NCI-H1417 treated with DMSO at 0.1 percent for 48 hours (cell line): ENCODE measurements at places on chromosomes 2 and 18.

DNA sequence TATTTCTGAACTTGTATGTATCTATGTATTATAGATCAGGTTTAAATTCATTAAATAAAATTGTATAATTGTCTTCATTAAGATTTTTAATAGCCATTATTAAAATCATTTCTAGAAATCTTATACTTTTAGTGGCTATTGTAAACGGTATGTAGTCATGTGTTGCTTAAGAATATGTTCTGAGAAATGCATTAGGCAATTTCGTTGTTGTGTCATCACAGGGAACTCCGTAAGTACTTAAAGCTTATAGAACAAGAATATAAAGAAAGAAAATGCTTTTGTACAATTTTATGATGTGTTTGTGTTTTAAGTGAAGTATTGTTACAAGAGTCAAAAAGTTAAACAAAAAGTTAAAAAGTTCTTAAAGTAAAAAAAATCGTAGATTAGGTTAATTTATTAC lies 765.8 kb downstream of the METTL4 start:
- no peak for DNase-seq

GRCh38 chr2:168427451-168427850 lies 28.6 kb upstream of the CERS6 start:
- DNase-seq, result no peak

DNA sequence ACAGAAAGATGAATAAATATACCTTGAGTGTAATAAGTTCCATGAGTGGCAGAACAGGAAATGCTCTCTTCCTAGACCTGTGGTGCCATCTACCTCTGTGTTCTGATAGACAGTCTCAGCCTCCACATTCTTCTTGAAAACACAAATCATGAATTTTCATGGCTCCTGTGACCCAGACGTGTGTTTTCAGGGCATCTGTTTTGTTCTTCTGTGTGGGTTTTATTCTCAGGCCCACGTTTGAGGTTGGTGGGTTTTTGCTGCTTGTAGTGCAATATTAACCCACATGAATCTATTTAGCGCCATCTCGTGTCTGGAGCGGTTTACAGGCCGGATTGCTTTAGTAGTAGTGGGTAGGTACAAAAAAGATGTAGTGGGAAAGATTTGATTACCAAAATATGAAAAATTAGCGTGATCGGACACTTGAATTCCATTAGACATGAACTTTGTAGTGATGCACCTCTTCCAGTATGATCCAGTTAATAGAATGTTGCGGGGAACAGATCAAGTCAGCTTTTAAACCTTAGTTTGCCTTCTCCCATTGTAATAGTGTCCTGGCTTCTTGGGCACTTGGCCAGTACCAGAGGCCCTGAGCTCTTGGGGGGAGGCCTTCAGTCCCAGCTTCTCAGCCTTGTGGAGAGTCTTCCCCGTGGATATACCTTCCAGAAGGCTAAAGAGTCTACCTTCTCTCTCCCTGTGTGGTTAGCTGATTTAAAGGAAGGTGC lies 256.5 kb downstream of the TPGS2 start:
- peak; percentile 13 for DNase-seq

DNA sequence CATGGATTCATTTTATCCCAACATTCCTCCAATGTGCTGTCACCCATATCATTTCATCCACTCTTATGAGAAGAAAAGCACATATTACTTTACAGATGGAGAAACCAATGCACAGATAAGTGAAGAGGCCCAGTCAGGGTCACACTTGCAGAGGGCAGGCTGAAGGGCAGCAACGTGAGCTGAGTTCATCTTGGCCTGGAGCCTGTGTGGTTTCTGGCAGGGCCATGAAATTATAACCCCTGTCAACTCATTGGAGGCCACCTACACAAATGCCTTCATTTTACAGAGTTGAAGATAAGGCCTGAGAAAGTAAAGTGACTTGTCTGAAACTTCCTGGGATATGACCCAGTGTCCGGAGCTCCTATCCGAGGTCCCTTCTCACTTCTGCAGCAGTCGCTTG lies 88.4 kb upstream of the NRP2 start:
- no peak for DNase-seq

GRCh38 chr2:134745023-134745422 lies 26.2 kb upstream of the TMEM163 start:
- no peak for DNase-seq

GRCh38 chr2:166404831-166405568 lies 29.3 kb upstream of the SCN9A start:
- DNase-seq, result no peak

GRCh38 chr2:121455446-121455845 lies 75.2 kb upstream of the RNU4ATAC start:
- DNase-seq, result no peak

GRCh38 chr2:192186806-192187205 lies 7.9 kb downstream of the TMEFF2 start:
- DNase-seq, result no peak

GRCh38 chr2:50724837-50725236 lies 307.1 kb downstream of the NRXN1 start:
- no peak for DNase-seq

- DNase-seq, result no peak
Measured at GRCh38 chr2:215271446-215271845, 40.4 kb upstream of the ATIC start.

- peak; percentile 86 for DNase-seq
Measured at GRCh38 chr2:41622301-41622700, 425.5 kb upstream of the PKDCC start.

DNA sequence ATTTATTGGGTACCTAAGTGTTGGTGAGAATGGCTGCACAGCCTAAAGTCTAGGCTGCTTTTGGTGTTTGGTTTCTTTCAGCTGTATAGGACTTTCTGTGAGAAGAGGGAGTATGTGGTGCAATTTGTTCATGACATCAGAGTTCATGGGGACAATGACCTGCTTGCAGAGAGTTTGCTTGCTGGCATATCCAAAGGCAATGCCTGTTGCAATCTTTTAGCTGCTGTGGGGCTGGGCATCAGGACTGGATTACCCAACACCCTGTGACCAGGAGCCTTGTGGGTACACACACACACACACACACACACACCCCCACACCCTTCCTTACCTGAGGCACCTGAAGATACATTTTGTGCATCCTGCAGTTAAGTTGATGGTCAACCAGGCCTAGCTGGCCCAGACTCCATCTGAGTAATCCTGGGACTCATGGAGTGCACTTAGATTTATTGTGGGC lies 68.4 kb downstream of the LIPG start:
- no peak for DNase-seq

DNA sequence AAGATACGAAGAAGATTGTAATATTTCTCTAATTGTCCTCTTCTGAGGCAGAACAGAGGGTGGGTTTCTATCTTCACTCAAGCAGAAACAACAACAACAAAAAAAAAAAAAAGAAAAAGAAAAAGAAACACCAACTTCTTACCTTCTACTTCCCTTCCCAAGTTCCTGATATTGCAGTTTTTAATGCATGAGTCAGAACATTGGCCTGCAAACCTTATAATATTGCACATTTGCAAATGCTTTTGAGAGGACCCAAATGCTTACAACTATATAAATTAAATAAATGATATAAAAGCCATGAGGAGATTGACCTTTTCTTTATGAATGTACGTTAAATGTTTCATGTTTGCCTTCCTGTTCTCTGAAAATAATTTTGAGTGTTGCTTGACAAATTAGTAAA lies 37.3 kb downstream of the PAX3 start:
- no peak for DNase-seq

DNA sequence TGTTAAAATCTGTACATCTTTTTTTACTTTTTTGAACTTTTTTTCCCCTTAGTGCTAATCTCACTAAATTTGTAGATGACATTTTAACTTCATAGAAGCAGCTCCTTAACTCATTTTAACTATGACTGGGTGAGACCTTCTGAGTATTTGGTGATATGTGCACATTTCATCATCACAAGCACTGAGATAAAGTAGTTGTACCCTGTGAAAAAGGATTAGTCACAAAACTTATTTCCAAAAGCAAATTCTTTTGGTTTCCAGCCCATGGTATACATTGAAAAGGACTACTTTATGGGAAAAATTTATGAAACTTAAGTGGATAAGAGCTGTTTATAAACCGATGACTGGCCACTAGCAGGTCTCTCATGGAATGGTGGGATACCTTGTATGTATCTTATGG lies 581.5 kb downstream of the PLCL1 start:
- DNase-seq, result no peak

DNA sequence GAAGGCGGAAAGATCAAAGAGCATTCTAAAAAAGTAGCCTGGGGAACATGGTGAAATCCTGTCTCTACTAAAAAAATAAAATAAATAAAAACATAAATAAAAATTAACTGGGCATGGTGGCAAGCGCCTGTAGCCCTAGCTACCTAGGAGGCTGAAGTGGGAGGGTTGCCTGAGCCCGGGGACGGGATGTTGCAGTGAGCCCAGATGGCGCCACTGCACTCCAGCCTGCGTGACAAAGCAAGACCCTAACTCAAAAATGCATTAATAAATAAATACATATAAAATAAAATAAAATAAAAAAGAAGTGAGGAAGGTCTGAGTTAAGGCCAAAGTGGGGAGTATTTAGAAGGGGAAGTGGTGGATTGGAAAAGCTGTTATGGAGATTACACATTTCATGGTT lies 1.3 kb upstream of the PSMD14 start:
- no peak for DNase-seq

- no peak for DNase-seq
Measured at GRCh38 chr18:31850844-31851243, 90.2 kb upstream of the SLC25A52 start.

DNA sequence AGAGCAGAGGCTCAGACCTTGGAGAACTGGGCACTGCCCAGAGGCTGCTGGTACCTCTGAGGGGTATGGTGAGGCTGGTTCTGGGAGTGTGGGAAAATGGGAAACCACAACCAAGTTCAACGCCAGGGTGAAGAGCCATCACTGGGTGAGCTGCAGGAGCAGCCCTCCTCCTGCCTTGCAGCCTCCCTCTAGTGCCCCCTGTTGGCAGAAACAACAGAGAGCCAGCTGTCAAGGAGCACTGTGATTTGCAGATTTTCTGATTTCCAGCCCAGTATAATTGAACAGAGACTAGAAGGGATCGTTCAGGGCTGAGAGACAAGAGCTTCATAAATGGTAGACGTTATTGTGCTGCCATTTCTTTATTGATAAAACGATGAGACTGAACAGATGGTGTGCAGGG lies 50.5 kb downstream of the MAPK4 start:
- no peak for DNase-seq

DNA sequence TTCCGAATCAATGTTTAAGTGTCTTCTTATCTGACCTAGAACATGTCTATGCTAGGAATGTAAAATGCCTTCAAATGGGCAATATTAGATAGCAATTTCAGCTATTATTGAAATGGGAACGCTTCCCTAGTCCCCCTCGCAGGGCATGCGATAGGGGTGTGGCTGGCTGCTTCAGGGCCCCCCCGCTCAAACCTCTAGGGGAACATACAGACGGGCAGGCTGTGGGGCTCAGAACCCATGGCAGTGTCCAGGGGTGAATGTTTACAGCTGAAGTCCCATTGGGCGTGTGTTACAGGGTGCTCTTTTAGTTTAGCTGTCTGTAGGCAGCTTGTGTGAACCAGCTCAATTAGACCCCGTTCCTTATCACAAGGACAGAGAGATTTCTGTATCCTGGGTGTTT lies 315.9 kb downstream of the DSEL start:
- DNase-seq, result no peak

GRCh38 chr2:60365556-60365955 lies 187.9 kb downstream of the BCL11A start:
- no peak for DNase-seq

- no peak for DNase-seq
Measured at GRCh38 chr2:173030561-173031490, 44.8 kb upstream of the MAP3K20 start.

DNA sequence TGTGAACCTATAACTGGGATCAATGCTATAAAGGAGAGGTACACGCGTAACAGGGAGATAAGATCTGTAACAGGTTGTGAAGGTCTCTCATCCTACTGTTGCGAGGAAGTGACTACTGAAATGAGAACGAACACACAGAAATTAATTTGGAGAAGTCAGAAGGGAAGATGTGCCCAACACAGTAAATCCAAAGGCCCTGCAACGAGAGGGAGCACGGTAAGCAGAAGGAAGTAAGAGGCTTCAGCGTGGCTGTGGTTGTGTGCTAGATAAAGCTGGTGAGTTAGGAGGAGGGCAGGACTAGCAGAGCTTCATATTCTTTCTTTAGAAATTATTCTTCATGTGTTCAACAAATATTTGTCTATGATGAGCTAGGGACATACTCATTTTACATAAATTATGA lies 2.5 kb upstream of the ATG16L1 start:
- no peak for DNase-seq

- no peak for DNase-seq
Measured at GRCh38 chr2:69961496-69961895, at the start of gene ASPRV1. ASPRV1 (minus strand) TSS chr2:69961631; CDS start chr2:69961436, 195 bp downstream.

GRCh38 chr2:68832233-68832869 lies 38.8 kb downstream of the BMP10 start:
- DNase-seq, result no peak

- no peak for DNase-seq
Measured at GRCh38 chr2:100113990-100114433, 28.4 kb downstream of the AFF3 start.

GRCh38 chr18:4581966-4582365 lies 126.9 kb upstream of the DLGAP1 start:
- DNase-seq, result no peak

GRCh38 chr2:157596992-157597681 lies 31.5 kb downstream of the ACVR1C start:
- DNase-seq, result no peak

GRCh38 chr2:102126660-102127059 lies 15.9 kb upstream of the IL1R1 start:
- no peak for DNase-seq

DNA sequence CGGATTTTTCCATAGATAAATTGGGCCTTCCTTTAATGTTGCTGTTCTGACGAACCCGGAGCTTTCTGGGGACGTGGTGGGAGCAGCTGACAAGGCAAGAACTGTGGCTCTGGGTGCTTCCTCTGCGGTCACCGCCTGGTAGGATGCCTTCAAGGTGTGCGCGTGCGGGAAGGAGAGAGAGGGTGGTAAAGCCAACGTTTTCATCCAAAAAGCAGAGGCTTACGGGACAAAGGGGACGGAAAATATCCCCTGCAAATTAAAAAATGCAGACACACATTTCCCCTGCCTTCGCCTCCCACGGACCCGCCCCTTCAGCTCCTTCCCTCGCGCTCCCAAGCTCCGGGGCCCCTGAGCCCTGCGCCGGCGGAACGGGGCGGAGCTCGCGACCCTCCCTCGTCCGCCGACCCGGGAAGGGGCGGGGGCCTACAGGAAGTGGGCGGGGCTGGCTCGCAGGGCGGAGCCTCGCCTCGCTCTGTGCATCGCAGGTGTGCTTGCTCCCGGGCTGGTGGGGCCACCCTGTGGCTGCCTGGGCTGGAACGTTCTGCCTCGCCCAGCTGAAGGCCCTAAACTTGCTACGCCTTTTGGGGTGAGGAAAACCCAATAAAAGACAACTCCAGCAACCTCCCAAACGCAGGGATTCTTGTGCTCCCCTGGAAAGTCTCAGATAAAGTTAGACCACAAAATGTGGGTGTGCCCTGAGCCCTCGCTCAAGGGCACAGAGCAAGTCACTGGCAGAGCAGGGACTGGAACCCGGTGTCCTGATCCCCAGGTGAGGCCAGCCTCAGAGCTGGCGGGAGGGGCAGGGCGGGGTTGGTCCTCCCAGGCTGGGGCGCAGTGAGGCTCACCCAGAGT lies 25.4 kb upstream of the SLC66A3 start:
- peak; percentile 3 for DNase-seq
